ENCODE measurements at places on chromosomes 13 and 19.

DNA sequence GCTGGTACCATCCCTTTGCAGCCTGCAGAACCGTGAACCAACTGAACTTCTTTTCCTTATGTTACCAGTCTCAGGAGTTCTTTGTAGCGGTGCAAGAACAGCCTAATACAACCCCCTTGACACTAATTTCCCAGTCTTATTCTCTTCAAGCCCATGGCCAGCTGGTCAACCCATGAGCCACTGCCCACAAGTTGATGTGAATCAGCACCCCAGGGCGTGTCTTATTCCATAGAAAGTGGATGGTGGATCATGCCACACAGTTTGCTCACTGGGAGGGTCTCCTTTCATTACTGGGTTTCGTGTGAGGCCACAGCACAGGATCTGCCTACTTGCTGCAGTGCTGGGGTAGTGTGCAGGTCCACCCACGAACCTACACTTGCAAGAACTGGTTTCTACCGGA is 27.0 kb downstream of the TEX29 start:
- no peak for DNase-seq

DNA sequence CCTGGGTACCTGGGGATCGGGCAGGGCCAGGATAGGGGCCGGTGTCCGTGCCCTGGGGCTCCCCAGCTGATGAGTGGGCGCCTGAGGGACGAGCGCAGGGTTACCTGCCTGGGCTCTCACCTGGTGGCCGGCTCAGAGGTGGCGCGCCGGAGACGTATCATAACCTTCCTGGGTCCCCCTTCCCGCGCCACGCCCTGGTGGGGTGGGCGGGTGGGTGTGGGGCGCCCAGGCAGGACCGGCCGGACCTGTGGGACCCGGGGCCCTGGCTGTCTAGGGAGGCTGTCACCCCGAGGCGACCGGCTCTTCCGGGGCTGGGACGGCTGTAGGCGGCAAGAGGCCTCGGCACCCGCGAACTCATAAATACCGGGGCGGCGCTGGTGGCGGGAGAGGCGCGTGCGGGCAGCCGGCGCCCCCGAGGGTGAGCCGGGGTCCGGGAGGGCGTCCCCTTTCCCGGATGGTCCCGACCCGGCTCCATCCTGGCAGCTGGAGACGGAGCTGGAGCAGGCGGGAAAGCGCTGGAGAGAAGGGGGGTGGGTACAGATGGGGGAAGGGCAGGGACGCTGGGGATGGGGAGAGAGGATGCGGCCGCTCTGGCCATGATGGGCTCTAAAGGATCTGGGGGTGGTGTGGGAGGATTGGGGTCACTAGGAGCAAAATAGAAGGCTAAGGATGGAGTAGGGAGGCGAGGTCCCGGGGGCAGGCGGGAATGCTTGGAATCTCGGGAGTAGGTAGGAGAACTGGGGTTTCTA is at the start of gene ACP7:
Gene ACP7, plus strand, starts transcription at position 386 of the 749 bp plus-strand sequence. CDS start 902 bp downstream, outside the sequence.
- no peak for DNase-seq

GRCh38 chr19:21430675-21431074 is 33.7 kb downstream of the ZNF493 start:
- DNase-seq, result no peak

GRCh38 chr13:57837801-57838200 is 206.3 kb downstream of the PCDH17 start:
- no peak for DNase-seq

DNA sequence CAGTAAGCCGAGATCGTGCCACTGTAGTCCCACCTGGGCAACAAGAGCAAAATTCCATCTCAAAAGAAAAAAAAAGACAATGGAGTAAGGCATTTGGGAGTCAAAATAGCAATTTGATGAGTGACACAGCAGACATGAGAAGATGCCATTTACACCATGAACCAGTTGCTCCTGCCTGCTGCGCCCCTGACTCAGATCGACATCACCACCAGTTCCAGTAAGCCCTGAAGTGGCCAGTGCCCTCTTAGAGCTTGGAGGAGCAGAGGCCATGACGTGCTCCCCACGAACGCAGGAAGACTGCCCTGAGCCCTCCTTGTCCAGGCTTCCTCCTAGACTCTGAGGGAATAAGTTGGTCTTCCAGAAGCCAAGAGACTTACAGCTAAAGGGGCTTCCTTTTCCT is 339.2 kb downstream of the MYO16 start:
- DNase-seq, result no peak

DNA sequence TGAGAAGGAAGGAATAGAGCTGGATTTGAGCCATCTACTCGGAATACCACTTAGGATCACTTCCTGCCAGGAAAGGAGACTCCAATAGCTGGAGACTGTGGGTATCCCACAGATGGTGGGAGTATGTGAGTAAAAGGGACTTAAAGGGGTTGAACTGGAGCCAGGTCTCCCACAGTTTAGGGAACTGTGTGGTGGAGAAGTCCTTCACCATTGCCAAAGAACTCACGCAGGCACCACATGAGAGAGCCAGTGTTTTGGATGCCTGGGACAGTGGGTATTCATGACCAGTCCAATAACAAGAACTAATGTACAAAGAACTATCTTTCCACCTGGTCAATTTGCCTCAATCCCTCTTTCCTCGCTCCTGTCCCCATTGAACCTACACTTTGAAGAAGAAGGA is 24.4 kb upstream of the MYCBP2 start:
- DNase-seq, result no peak

- DNase-seq, result no peak
Observed at GRCh38 chr13:81211713-81212112, 870.8 kb upstream of the SPRY2 start.

DNA sequence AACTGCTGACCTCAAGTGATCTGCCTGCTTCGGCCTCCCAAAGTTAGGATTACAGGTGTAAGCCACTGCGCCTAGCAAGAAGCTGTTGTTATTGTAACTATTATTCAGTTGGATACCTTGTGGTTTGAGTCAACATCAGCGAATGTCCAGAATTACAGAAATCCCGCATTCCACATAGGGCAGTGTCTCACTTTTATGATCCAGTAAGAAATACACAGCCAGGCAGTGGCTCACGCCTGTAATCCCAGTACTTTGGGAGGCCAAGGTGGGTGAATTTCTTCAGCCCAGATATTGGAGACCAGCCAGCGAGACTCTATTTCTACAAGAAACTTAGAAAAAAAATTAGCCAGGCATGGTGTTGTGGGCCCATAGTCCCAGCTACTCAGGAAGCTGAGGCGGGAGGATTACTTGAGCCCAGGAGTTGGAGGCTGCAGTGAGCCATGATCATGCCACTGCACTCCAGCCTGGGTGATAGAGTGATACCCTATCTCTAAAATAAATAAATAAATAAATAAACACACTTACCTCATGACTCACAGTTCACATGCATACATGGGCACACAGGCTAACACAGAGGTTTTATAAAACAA is 43.8 kb downstream of the SPTBN4 start:
- DNase-seq, result no peak

GRCh38 chr13:72678312-72678711 is 49.1 kb downstream of the MZT1 start:
- no peak for DNase-seq

DNA sequence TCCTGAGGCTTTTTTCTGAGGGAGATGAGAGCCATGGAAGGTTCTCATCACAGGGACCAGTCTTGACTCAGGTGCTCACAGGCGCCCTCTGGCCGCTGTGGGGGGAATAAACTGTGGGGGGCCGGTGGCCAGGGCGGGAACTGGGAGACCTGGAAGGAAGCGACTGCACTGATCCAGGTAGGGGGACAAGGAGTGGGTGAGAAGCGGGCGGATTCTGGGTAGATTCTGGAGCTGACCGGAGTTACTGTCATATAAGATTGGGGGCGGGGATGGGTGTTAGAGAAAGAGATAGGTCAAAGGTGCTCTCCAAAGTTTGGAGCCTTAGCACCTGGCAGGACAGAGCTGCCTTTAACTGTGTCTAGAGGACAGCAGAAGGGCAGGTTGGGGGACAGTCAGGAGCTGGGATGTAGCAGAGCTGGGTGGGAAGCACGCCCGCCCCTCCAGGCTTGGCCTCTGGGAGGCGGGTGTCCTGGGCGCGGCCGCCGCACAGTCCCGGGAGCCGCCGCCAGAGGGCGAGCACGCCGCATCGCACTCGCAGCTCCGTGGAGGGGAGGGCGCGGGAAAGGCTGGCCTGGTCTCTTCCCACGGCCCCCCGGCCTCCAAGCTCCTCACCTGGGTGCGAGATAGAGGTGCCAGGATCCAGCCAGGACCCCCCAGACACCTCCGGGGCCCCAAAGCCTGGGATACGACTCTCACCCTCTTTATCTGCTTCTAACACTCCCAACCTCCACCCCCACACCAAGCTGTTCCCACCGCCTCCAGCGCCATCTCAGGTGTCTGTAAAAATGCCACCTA is 4.2 kb upstream of the DAND5 start:
- peak; percentile 52 for DNase-seq

Data from stimulated activated CD4-positive, alpha-beta T cell treated with anti-CD3 and anti-CD28 coated beads, TNF-alpha, amount 100 ng/mL, for 1 hour (primary cell).